ENCODE measurements at places on chromosomes 7 and 10. TPM values are rescaled to one million over a fixed set of nuclear protein-coding genes. Genes with fewer than 3 reads are reported as not detected.

Gene PPA1
- total RNA-seq, result 334 TPM

Gene KIF11
- 37.4 TPM for total RNA-seq

Gene CCDC172
- total RNA-seq, result not detected

Gene WNT8B
- not detected for total RNA-seq

Gene ZC3HAV1L
- total RNA-seq, result 12.2 TPM

Gene LRRC17
- total RNA-seq, result 106 TPM

Gene SPDYE16
- total RNA-seq, result not detected

Gene ZNF727
- not detected for total RNA-seq
